ENCODE measurements at places on chromosomes 7 and 10.

DNA sequence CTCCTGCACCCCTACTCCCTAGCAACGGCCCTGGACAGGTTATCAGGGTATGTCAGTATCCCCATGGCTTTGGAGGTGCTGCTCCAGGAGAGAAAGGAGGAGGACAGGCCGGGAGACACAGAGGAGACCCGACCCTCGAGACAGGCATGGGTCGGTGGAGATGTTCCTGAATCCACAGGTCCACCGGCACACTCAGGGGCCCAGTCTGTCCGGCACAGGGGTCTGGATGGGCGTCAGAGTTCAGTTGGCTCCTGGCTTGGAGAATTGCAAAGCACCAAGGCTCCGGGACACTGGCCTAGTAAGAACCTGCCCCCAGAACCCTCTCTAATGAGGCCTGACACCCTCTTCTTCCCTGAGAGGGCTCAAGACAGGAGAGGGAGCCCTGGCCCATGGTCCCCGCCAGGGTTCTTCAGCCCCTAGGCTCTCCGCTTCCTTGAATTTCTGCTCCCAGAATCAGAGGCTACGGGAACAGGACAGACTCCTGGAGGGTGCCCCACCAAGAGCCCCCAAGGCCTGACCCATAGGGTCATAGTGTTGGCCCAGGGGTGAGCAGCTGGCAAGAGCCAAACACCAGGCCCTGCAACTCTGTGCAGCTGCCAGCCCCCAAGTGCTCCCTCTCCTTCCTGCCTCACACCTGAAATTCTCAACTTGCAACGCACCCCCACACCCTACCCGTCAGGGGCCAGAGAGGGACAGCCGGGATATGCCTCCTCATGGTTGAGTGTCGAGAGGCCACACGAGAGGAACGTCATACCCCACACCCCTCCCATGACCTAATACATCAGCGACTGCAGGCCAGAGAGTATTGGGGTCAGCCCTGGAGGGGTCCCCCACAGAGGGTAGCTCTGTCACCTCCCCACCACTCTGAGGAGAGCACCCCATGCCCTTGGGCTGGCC lies 5.5 kb upstream of the IRF5 start:
- DNase-seq = no peak

- no peak for DNase-seq
Observed at GRCh38 chr7:20861468-20861867, 74.8 kb upstream of the SP8 start.

GRCh38 chr7:132547821-132548220 lies 28.4 kb downstream of the PLXNA4 start:
- no peak for DNase-seq

DNA sequence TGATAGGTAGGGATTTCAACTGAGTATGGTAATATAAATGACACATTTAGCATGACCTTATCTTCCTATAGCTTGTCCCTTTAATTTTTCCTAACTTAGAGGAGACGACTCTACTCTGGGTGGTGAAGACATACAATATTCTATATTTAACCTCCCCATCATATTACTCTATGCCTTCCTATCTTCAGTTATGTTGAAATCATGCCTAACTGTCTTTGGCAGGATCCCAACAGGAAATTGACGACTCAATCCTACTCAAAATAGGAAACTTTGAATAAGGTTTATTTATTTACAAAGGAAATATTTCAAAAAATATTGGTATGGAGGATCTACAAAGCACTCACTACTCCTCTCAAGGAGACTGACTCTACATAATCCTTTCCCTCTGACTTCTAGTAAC lies 24.1 kb upstream of the SEMA3A start:
- no peak for DNase-seq

DNA sequence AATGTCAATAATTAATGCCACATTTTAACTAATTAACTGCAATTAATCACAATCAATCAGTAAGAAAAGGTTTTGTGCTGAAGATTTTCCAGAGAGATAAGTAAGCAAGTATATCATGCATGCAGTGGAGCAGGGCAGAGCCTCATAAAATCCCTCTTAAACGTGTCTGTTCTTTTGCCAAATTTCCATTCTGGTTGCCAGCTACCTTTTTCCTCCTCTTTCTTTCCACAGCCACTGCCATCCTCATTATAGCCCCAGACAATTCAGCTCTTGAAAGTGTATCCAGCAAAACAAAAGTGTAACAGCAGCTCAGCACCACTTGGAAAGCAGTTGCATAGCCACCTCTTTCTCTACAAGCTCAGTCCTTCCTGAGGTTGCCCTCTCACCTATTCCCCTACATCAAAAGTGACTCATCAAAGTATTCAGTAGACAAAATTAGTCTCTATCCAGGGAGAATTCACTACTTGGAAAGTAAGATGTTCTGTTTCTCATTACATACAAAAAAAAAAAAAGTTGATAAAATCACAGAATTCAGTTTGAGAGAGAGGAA lies 26.9 kb upstream of the EPHB6 start:
- no peak for DNase-seq
